ENCODE measurements at places on chromosomes 4 and X.

DNA sequence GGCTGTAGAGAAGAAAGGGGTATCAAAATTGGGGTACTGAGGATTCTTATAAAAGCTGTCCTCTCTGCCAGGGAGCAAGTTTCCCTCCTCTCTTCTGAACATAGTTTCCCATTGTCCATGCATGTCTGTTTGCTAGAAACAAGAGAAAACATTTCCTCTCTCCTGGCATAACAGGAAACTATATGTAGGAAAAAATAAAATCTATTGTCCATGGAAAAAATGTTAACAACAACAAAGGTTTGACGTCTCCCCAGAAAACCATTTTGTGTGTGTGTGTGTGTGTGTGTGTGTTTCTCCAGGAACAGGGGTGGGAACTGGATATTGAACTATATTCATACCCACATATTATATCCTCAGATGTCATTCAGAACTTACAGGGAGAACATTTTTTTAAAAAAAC, 107.2 kb downstream of the GASK1B start:
- DNase-seq = no peak

DNA sequence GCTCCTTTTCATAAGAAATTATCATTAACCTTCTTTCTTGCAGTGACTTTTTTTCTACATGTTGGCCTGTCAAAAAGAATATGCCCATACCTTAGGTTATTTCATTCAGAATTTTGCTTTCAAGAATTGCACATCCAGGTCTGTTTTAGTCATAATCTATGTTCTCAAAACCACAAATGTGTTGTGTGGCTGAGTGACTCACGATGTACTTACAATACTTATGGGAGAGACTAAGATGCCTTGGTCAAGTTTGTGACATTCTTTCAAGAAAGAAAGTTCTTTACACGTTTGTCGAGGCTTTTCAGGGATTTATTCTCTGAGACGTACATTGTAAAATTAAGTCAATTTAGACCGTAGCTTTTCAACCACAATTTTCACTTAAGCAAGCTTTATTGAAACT, 396.7 kb downstream of the FSTL5 start:
- DNase-seq = no peak

DNA sequence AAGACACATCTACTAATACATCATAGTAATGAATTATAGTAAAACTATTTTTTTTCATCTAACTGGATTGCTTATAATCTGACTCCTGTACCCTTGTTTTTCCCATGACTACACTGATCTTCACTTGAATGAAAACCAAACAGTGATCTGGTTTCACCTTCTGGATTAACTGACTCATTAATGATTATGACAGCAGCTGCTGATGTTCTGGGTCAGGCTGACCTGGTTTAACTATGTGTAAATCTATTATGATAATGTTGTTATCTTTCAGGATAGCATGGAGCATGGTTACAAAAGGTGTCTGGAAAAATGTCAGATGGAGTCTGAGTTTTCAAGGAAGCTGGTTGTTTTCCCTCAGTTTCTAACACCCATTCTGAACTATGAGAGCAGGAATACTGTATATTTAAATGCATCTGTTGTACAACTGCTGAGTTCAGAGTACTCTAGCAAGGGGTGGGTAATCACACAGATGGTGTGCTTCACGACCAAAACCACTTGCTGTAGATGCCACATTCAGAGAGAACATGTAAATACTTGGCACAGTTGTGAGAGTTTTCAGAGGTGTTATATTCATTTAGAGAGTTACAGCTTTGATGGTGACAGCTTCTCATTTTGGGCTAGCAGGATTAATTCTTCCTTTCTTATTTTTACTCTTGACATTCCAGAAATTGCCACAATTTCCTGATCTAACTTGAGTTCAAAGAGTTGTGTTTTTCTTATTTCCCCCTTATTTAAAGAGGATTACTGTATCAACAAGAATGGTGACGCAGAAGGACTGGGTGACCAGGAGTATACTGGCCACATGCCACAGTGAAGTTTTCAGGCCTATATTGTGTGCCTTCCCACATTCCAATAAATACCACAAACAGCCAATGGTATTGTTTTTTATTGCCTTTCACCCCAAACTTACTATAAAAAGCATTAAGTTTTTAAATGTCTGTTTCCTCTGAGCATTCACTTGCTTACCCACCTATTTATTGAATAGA, 249.7 kb upstream of the TET2 start:
- no peak for DNase-seq

GRCh38 chrX:135112096-135112729, 8.1 kb downstream of the ETDB start:
- no peak for DNase-seq

DNA sequence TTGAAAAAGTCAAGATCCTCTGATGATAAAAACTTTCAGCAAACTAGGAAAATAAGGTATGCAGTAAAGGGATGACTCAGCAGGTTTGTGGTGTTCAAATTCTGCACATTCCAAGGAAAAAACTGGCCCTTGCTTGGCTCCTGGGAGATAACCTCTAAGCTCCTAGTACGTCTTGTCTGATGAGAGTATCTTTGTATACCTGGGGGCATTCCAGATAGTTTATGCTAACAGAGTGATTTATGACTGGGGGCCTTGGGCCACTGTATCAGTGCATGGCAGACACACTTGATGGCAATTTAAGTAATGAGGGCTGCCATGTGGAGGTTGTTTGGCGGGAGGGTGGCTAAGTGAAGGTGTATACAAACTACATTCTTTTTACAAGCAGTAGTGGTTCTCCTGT, 56.9 kb downstream of the NSG1 start:
- DNase-seq = no peak

GRCh38 chr4:11604821-11605220, 176.1 kb upstream of the HS3ST1 start:
- no peak for DNase-seq

DNA sequence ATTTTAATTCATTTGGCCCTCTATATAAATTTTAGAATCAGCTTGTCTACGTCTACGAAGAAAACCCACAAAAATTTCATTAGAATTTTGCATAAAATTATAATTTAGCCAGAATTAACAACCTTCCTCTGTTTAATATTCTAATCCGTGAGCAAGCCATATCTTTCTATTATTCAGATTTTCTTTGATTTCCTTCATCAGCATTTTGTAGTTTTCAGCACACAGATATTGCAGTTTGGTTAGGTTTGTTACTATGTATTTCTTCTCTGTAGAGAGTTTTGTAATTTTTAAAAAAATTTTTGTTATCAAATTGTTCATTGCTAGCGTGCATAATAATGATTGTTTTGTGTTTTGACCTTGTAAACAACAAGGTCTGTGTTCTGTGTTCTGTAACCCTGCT, 34.9 kb upstream of the PRDM8 start:
- no peak for DNase-seq

- no peak for DNase-seq
These were observed 17.4 kb upstream of the ARMCX2 start for GRCh38 chrX:101677028-101677427.

GRCh38 chr4:26647523-26648224, 63.8 kb downstream of the TBC1D19 start:
- DNase-seq = no peak

Data from stimulated activated CD8-positive, alpha-beta memory T cell treated with anti-CD3 and anti-CD28 coated beads, Interleukin-4, amount 100 ng/mL, for 4 hours (primary cell).